GM12878 (cell line): ENCODE measurements at places on chromosomes 2 and 18. TPM values are rescaled to one million over a fixed set of nuclear protein-coding genes. Genes with fewer than 3 reads are reported as not detected.
A peak's percentile ranks its signal among the peaks of the same experiment; 100 is the strongest.

DNA sequence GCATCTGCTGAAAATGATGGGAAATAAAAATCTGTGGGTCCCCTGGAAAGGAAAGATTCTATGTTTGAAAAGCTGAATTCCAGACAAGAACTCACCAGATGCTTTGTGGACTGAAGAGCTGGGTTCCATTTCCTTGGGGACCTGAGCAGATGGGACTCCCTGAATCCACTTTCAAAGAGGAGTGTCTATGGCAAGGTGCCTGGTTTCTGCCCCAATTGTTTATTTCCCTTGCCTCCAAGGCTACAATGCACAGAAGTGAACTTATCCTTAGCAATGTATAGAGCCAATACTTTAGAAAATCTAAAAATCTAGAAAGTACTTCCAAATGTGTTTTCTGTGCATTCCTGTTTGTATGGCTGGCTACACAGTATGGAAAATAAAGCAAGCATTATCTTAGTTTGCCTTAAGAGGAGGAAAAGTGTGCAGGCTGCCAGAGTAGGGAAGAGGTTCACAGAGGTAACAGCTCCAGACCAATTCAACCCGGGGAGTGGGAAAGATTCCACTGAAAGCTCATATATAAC, 420.5 kb downstream of the NRXN1 start:
- no peak for DNase-seq
- no peak overlapping the region for H3K4me3 ChIP-seq
- H3K36me3 ChIP-seq: no peaks in the 10 kb centered on the region
- no peaks in the 10 kb centered on the region for H3K4me1 ChIP-seq
- H3K27ac ChIP-seq: no peak overlapping the region
- H3K27me3 ChIP-seq: no peaks in the 10 kb centered on the region

- DNase-seq: no peak
- H3K36me3 ChIP-seq: no peaks in the 10 kb centered on the region
- H3K27me3 ChIP-seq: no peaks in the 10 kb centered on the region
Measured at GRCh38 chr2:133369901-133370658, 198.2 kb downstream of the NCKAP5 start.

DNA sequence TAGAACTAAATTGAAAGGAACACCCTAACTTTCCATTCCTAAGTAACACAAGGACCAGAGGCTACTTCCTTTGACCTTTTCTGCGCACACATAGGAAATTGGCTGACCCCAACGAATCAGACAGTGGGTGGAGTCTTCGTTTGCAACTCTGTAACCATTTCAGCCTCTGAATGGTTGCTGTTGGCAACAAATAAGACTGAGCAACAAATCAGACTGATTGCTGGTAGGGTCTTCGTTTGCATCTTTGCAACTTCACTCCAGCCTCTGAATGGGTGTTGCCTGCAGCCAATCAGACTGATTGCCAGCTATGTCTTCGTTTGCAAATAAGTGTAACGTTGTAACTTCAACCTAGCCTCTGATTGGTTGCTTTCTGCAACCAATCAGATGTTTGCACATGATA, 34.6 kb downstream of the USP40 start:
- H3K36me3 ChIP-seq: no peaks in the 10 kb centered on the region
- no peaks in the 10 kb centered on the region for H3K27me3 ChIP-seq
- no peaks in the 10 kb centered on the region for H3K4me1 ChIP-seq

DNA sequence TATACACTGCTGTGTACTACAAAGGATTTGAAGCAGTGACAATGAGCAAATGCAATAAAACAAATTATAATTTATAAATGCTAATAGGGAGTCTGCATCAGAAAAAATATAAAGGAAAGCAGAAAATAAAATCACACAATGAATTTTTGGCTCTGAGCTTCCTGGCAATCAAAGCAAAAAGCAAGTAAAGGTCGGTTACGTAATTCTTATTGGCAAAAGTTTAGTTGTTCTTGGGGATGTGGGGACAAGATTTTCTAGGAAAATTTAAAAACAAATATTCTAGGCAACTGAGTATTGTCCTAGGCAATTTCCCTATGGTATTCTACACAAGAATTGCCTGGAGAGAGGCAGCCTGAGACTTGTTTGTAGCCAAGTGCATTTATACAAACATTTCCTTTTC, 1.8 kb downstream of the ORC2 start:
- H3K27ac ChIP-seq: no peak overlapping the region
- DNase-seq: no peak
- peaks cover 7% of the 10 kb centered on the region; the same call in 1 of the 2 replicates for H3K4me1 ChIP-seq
- H3K27me3 ChIP-seq: no peaks in the 10 kb centered on the region
- peak overlapping the region; percentile 99 for H3K4me3 ChIP-seq

DNA sequence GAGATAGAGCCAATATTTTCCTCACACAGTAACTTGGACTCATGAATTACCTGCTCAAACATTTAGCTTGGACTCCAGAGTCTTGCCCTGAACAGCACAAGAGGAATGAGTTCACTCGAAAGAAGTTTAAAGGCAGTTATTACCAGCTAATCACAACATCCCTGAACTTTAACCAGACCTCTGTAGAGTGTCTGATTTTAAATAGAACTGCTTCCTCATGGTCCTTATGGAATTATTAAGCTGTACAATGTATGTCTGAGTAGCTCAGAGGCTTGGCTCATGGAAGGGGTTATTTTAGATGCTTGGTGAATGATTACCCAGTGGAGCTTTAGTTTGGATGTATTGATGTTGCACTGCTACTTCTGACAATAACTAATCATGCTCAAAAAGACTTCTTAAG, 183.1 kb downstream of the FMNL2 start:
- no peak overlapping the region for H3K27ac ChIP-seq
- DNase-seq: no peak
- H3K4me1 ChIP-seq: no peaks in the 10 kb centered on the region
- H3K27me3 ChIP-seq: no peaks in the 10 kb centered on the region

GRCh38 chr18:35055726-35056125, 14.5 kb downstream of the MAPRE2 start:
- no peaks in the 10 kb centered on the region for H3K36me3 ChIP-seq
- DNase-seq: no peak
- H3K4me1 ChIP-seq: peaks cover 6% of the 10 kb centered on the region

GRCh38 chr2:240259924-240260529, 119.6 kb upstream of the OTOS start:
- no peaks in the 10 kb centered on the region for H3K4me1 ChIP-seq
- DNase-seq: no peak

DNA sequence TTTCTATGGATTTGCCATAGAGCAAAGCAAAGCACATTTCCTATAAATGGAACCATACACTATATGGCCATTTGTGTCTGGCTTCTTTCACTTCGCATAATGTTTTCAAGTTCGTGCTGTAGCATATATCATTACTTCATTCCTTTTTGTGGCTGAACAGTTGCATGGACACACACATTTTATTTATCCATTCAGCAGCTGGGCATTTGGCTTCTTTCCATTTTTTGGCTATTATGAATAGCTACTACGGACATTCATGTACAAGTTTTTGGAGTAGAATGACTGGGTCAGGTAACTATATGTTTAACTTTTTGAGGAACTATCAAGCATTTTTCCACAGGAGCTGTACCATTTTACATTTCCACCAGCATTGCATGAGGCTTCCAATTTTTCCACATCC, 10.7 kb upstream of the SELENOI start:
- H3K4me3 ChIP-seq: no peak overlapping the region
- no peak for DNase-seq
- no peaks in the 10 kb centered on the region for H3K27me3 ChIP-seq
- H3K27ac ChIP-seq: no peak overlapping the region
- H3K36me3 ChIP-seq: no peaks in the 10 kb centered on the region

DNA sequence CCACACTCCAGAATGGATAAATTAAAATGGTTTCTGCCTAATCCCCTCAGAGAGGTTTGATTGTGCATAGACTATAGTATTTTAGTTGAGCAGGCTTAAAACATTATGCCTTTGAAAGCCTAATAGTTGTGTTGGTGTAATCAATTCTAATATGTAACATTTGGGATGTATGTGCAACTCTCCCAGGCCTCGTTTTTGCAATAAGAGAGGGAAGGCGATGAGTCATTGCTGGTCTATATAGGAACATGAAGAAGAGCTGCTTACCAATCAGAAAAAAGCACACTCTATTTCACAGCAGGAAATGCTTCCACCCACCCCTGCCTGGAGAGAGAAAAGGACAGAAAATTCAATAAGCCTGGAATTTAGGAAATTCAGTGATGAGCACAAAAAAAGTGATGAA, 1424.0 kb upstream of the PIK3C3 start:
- H3K27ac ChIP-seq: no peak overlapping the region
- H3K4me3 ChIP-seq: no peak overlapping the region
- H3K4me1 ChIP-seq: no peaks in the 10 kb centered on the region
- no peaks in the 10 kb centered on the region for H3K27me3 ChIP-seq

- no peak overlapping the region for H3K4me3 ChIP-seq
- H3K36me3 ChIP-seq: no peaks in the 10 kb centered on the region
Measured at GRCh38 chr2:171846894-171847293, 47.1 kb downstream of the SLC25A12 start.

DNA sequence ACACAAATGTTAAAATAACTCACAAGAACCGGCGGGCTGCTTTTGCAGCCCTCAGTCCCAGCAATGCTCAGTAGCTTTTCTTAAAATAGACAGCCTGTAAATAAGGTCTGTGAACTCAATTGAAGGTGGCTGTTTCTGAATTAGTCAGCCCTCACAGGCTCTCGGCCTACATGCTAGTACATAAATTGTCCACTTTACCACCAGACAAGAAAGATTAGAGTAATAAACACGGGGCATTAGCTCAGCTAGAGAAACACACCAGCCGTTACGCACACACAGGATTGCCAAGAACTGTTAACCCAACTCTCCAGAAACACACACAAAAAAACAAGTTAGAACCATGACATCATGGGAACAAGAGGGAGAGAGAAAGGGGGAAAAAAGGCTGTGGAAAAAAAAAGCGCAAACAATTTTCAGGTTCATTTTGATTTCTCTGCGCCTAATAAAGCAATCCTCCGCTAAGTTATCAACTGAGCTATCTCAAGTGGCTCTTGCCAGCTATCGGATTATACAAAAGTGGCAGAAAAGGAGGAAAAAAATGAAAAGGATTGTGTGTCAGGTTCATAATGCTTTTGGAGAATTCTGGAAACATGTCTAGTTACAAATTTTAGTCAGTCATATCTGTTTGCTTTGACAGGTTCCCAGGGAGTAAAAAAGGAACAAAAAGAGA, 89.1 kb downstream of the ZEB2 start:
- H3K4me1 ChIP-seq: no peaks in the 10 kb centered on the region
- no peak overlapping the region for H3K4me3 ChIP-seq
- DNase-seq: peak; percentile 38

- no peak overlapping the region for H3K27ac ChIP-seq
- DNase-seq: no peak
- peaks cover 3% of the 10 kb centered on the region; the same call in 1 of the 2 replicates for H3K4me1 ChIP-seq
- H3K4me3 ChIP-seq: no peak overlapping the region
- no peaks in the 10 kb centered on the region for H3K27me3 ChIP-seq
- peaks cover 4% of the 10 kb centered on the region for H3K36me3 ChIP-seq
Measured at GRCh38 chr2:197113275-197113711, 186.8 kb upstream of the PGAP1 start.

- H3K4me1 ChIP-seq: no peaks in the 10 kb centered on the region
- no peak for DNase-seq
- H3K4me3 ChIP-seq: no peak overlapping the region
- no peaks in the 10 kb centered on the region for H3K36me3 ChIP-seq
- no peaks in the 10 kb centered on the region for H3K27me3 ChIP-seq
Measured at GRCh38 chr2:192053921-192054320, 140.8 kb downstream of the TMEFF2 start.

GRCh38 chr2:200679535-200679934, 93.7 kb downstream of the AOX1 start:
- H3K27ac ChIP-seq: no peak overlapping the region
- no peak for DNase-seq
- no peaks in the 10 kb centered on the region for H3K36me3 ChIP-seq
- peaks cover 2% of the 10 kb centered on the region; the same call in 1 of the 2 replicates for H3K27me3 ChIP-seq
- H3K4me3 ChIP-seq: no peak overlapping the region

GRCh38 chr2:128306081-128306930, 12.4 kb downstream of the HS6ST1 start:
- H3K36me3 ChIP-seq: peaks cover 2% of the 10 kb centered on the region
- no peak overlapping the region for H3K4me3 ChIP-seq
- DNase-seq: no peak
- H3K27me3 ChIP-seq: no peaks in the 10 kb centered on the region
- H3K4me1 ChIP-seq: peaks cover 7% of the 10 kb centered on the region
- H3K27ac ChIP-seq: no peak overlapping the region

DNA sequence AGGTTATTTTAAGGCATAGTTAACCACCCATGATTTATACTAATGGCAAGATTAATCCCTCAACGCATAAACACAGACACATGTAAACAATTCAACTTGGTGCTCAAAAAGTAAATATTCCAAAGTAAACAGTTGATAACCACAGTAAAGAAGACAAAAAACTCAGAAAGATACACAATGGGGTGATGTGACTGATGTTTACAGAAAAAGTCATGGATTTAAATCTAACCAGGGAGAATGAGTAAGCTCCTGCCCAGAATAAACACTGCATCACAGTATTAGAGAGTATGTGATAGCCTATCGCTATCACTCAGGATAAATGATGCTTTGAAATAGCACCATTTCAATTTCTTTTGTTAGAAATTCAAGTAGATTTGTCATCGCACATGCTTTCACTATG, 49.3 kb downstream of the HIBCH start:
- no peaks in the 10 kb centered on the region for H3K4me1 ChIP-seq
- H3K27me3 ChIP-seq: no peaks in the 10 kb centered on the region
- H3K4me3 ChIP-seq: no peak overlapping the region
- no peak overlapping the region for H3K27ac ChIP-seq
- DNase-seq: no peak
- H3K36me3 ChIP-seq: no peaks in the 10 kb centered on the region; the same call in 1 of the 2 replicates

DNA sequence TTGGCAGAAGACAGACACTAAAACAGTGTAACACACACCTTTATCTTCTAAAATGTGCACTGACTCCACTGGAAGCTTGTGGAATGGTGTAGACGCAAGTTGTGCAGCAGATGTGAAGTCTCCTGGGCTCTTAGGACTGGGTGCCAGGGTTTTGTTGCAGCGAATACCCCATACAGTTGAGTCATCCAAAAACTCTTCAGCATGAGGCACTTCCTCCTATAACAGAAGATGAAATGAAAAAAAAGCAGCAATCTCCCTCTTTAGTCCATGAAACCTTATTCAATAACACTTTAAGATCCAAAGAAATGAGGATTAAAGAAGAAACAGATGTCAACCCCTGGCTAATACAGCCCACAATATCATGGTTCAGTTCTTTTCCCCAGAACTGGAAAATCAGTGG, 22.2 kb downstream of the BUB1 start:
- no peaks in the 10 kb centered on the region for H3K4me1 ChIP-seq
- no peak overlapping the region for H3K4me3 ChIP-seq
- no peak overlapping the region for H3K27ac ChIP-seq
- H3K27me3 ChIP-seq: no peaks in the 10 kb centered on the region
- DNase-seq: no peak
- H3K36me3 ChIP-seq: peaks cover 7% of the 10 kb centered on the region

GRCh38 chr2:24788816-24789215, 4.4 kb downstream of the PTRHD1 start:
- no peak overlapping the region for H3K27ac ChIP-seq
- H3K27me3 ChIP-seq: no peaks in the 10 kb centered on the region
- peaks cover 10% of the 10 kb centered on the region for H3K4me1 ChIP-seq
- no peak for DNase-seq

- H3K36me3 ChIP-seq: no peaks in the 10 kb centered on the region
- no peaks in the 10 kb centered on the region for H3K4me1 ChIP-seq
- H3K27me3 ChIP-seq: no peaks in the 10 kb centered on the region
- no peak overlapping the region for H3K27ac ChIP-seq
- H3K4me3 ChIP-seq: no peak overlapping the region
- no peak for DNase-seq
Measured at GRCh38 chr2:220226076-220226475, 598.6 kb downstream of the SLC4A3 start.

SESTD1 gene
- polyA plus RNA-seq: 14.0 and 14.6 TPM in 2 replicates

CKAP2L gene
- 27.4 and 28.4 TPM in 2 replicates for polyA plus RNA-seq

RAB27B gene
- polyA plus RNA-seq: not detected in 2 replicates

G6PC2 gene
- polyA plus RNA-seq: not detected in 2 replicates

RGPD5 gene
- 3.1 and 3.5 TPM in 2 replicates for polyA plus RNA-seq

MC2R gene
- polyA plus RNA-seq: not detected in 2 replicates

RSAD2 gene
- polyA plus RNA-seq: 0.24 TPM in 1 of 2 replicates, not detected in the other

ABCA12 gene
- 5.6 and 7.8 TPM in 2 replicates for polyA plus RNA-seq

C1D gene
- polyA plus RNA-seq: 107 and 108 TPM in 2 replicates

CASP10 gene
- polyA plus RNA-seq: 7.0 and 9.1 TPM in 2 replicates
